Hindlimb muscle (tissue), 1 donor: ENCODE measurements at places on chromosomes 7 and 10. TPM values are rescaled to one million over a fixed set of nuclear protein-coding genes. Genes with fewer than 3 reads are reported as not detected.

The STEAP2 gene
- 2.6 TPM for polyA plus RNA-seq

The ZNF487 gene
- polyA plus RNA-seq = 3.0 TPM

The WNT8B gene
- 0.09 TPM for polyA plus RNA-seq

The LLCFC1 gene
- 0.26 TPM for polyA plus RNA-seq

The FBXL13 gene
- polyA plus RNA-seq = 0.76 TPM

The TUBB8 gene
- not detected for polyA plus RNA-seq

The UNC5B gene
- polyA plus RNA-seq = 11.6 TPM

The IFIT1 gene
- polyA plus RNA-seq = 65.5 TPM

The RBP3 gene
- 0.12 TPM for polyA plus RNA-seq

The ABCB4 gene
- polyA plus RNA-seq = 0.39 TPM

The SPRN gene
- polyA plus RNA-seq = 4.6 TPM

The PAPOLB gene
- polyA plus RNA-seq = 0.04 TPM

The CLDN4 gene
- 0.97 TPM for polyA plus RNA-seq

The R3HCC1L gene
- polyA plus RNA-seq = 12.8 TPM

The WDFY4 gene
- 3.9 TPM for polyA plus RNA-seq

The GFRA1 gene
- polyA plus RNA-seq = 33.4 TPM

The AKR1C4 gene
- not detected for polyA plus RNA-seq

The FAM24B gene
- polyA plus RNA-seq = 2.5 TPM

The POLD2 gene
- polyA plus RNA-seq = 85.2 TPM

The EFCAB10 gene
- 0.93 TPM for polyA plus RNA-seq

The SLC26A5 gene
- polyA plus RNA-seq = 0.14 TPM

The LRRC17 gene
- polyA plus RNA-seq = 26.4 TPM

The ACTR3C gene
- polyA plus RNA-seq = 1.3 TPM

The DEPP1 gene
- 29.8 TPM for polyA plus RNA-seq

The SPDYE5 gene
- polyA plus RNA-seq = 5.5 TPM

The ZNF467 gene
- 9.1 TPM for polyA plus RNA-seq

The CPA5 gene
- 1.0 TPM for polyA plus RNA-seq

The OR2A1 gene
- polyA plus RNA-seq = 0.19 TPM

The UBE2D4 gene
- polyA plus RNA-seq = 18.6 TPM

The PAX4 gene
- not detected for polyA plus RNA-seq

The ZNF365 gene
- not detected for polyA plus RNA-seq

The MMP21 gene
- 0.27 TPM for polyA plus RNA-seq

The FAM131B gene
- polyA plus RNA-seq = 1.8 TPM

The ACTL6B gene
- polyA plus RNA-seq = not detected

The CYP3A5 gene
- 1.0 TPM for polyA plus RNA-seq

The SSC4D gene
- polyA plus RNA-seq = 0.85 TPM

The STEAP1 gene
- polyA plus RNA-seq = 0.62 TPM

The SEC24C gene
- polyA plus RNA-seq = 50.5 TPM

The VGF gene
- not detected for polyA plus RNA-seq
